ENCODE measurements at places on chromosomes 4 and X.

DNA sequence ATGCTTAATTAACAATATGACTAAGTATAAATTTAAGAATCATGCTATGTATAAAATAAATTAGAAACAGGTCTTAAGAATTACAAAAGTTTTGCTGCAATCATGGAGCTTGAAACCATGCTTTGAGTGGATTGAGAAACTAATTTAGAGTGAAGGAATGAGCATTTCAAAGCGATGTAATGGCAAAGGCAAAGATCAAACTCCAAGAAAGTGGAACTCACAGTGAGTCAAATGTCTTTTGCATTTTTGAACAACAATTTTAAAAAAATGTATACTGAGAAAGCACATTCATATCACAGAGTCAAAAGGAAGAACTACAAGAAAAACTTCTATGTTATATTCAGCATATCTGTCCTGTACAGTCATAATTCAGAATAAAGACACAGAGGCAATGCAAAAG lies 6.6 kb downstream of the GPRIN3 start:
- DNase-seq = no peak

GRCh38 chrX:113828470-113828869 lies 755.4 kb upstream of the HTR2C start:
- DNase-seq = no peak

DNA sequence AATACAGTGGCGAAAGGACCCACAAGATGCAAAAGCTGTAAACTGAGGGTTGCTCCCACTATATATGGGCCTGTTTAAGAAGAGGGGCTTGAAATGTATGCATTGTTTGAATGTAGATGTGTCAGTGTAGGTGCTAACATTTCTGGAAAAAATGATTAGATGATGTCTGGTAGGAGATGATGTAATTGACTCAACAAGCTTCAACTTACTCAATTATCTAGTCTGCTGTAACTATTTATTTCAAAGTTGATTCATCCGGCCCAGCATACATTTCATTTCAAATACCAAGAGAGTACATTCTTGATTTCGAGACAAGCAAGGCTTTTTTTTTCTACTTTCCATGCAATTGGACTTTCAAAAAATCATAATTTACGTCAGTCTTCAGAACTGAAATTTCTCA lies 9.3 kb upstream of the ENAM start:
- DNase-seq = no peak

- DNase-seq = peak; percentile 7
These were observed 33.7 kb upstream of the MSL3 start for GRCh38 chrX:11724122-11725017.

DNA sequence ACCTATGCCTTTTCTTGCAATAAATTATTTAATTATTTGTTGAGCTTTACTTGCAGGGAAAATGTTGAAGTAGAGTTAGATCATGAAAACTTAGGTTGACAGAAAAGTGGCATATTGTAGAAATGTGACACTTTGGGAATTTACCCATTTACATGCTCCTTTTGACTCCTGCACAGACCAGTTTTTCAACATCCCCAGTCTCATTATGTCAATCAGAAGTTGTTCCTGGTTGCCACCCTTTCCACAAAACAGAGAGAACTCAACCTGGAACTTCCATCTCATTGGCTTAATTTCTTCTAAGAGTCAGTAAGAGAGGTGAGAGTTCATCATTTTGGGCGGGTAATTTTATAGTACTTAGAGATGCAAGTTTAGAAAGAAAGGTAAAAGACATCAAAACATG lies 284.6 kb upstream of the ANKRD50 start:
- DNase-seq = no peak

- no peak for DNase-seq
These were observed 132.6 kb downstream of the IL15 start for GRCh38 chr4:141768954-141769353.

- DNase-seq = peak; percentile 95
These were observed 31.1 kb downstream of the ACOX3 start for GRCh38 chr4:8409264-8410065.

GRCh38 chrX:120029354-120029753 lies 48.1 kb downstream of the RHOXF2B start:
- no peak for DNase-seq

- DNase-seq = no peak
These were observed 70.2 kb upstream of the BCOR start for GRCh38 chrX:40167850-40168479.

DNA sequence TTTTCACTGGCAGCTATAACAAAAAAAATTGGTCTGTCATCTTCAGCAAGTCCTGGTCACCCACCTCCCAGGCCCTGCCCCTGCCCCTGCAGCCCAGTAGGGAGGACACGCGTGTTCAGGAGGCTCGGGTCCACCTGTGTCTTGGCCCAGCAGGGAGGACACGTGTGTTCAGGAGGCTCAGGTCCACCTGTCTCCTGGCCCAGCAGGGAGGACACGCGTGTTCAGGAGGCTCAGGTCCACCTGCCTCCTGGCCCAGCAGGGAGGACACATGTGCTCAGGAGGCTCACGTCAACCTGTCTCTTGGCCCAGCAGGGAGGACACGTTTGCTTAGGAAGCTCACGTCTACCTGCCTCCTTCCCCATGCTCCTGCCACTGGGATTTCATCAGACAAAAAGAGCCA lies 44.9 kb downstream of the HTT-AS start:
- DNase-seq = no peak

DNA sequence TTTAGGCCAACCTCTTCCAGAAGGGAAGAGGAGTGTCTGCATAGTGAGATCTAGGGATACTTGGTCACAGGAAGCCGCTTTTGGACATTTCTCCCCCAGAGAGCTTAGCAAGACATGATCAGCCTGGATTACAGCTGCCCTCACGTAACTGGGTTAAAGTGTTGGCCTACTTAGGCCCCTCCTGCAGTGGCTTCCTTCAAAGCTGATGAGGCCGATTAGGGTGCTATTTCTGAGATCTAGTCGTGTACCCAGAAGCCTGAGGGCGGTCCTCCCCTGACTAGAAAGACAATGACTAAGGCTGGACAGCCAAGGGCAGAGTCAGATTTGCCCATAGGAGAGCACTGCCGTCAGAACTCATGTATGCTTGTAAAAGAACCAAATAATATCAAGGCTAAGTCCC lies 135.0 kb downstream of the AMMECR1 start:
- no peak for DNase-seq

DNA sequence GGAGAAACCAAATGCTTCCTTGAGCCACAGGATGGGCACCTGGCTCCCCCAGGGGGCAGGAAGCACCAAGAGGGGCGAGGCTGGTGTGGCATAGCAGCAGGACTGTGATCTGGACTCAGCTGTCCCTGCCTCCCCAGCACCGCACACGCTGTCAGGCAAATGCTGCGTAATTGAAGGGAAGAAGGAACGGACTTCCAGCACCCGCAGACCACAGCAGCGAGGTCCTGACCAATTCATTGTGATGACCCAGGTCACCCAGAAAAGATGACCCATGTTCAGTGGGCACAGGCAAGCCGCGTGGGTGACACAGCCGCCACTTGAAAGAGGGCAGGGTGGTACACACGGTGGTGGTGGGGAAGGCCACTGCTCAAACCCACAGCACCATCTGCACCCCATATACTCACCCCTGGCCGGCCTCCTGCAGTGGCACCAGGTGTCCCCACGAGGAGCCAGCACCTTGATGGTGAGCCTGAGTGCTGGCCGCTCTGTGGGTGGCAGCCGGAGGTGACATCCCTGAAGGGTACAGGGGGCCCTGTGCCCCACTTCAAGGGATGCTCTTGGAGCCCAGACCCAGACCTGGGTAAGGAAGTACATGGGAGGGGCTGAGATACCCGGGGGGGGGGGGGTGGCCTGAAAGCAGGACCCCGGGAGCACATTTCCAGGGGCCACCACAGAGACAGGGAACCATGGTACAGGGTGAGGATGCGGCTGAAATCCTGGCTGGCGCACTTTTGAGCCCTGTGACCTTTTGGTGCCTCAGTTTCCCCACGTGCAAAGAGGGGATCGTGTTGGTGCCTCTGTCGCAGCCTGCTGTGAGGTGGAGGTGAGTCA lies 11.5 kb downstream of the NAT8L start:
- DNase-seq = no peak

Measured in MV-4-11 (cell line).